Hepatic stellate cell (primary cell): ENCODE measurements at places on chromosomes 7 and 10.

- no peak for DNase-seq
These were observed 66.4 kb upstream of the ANK3 start for GRCh38 chr10:60456053-60456452.

DNA sequence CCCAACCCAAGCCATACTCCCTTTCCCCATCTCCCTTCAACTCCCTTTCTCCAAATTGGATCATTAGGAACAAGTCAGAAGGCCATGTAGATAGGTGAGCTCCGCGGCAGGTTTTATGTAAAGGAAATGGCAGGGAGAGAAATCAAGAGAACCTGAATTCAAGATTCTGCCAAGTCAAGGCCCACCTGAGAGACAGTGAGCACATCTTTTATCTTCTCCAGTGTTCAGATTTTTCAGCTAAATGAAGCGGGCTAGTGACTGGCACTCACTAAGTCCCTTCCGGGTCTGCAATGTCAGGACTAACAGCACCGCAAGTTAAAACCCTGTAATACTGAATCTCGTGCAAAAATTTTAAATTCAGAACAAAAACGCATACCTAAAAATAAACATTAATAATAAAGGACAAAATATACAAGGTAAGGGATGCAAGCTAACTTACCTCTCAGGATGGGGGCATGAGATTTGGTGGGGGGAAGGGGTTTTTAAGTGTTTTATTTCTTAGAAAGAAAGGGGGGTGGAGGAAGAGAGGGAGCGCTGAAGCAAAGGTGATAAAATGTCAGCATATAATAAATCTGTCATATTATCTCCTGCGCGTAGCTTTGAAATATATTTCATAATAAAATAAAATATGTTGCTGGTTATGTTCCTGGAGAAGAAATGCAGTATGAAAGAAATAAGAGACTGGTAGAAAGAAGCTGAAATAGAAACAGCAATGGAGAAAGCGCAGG, 17.6 kb downstream of the TCAF1 start:
- no peak for DNase-seq

GRCh38 chr10:71625445-71626175, 94.0 kb downstream of the C10orf105 start:
- DNase-seq, result no peak

DNA sequence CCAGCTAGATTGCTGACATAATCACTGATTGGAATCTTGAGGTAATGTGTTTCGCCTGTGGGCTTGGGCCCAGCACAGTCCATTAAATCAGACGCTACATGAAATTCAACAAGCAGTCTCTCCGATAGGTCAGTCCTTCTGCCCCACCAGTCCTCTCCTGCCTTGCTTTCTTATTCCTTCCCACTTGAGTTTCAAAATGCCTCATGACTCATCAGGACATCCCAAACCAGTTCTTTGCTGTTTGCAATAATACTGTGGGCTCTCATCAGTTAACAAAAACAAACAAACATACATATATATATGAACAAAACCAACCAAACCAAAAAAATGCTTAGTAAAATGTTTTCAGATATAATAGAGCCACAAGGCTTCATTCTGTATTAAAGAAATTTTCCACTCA, 599.0 kb downstream of the SORCS1 start:
- no peak for DNase-seq

- no peak for DNase-seq
These were observed 6.8 kb upstream of the CDH23 start for GRCh38 chr10:71389768-71390460.

DNA sequence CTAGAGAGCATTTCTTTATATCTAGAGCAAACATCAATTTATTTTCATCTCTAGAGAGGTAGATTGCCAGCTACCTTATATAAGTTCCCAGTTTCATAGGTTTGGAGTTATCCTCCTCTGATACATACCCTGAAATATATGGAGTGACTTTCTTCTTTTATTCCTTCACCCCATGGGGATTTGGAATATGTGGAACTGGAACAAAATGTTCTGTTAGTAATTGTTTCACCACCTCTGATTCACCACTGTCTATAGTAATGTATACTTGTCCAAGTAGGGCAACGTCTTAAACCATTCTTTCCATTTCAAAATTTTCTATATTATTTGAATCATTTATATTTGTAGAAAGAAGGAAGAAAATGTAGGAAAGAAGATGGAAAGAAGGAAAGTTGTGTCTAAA, 511.2 kb upstream of the KCND2 start:
- DNase-seq, result no peak

GRCh38 chr7:34755008-34755407, 97.0 kb downstream of the NPSR1 start:
- no peak for DNase-seq

GRCh38 chr7:75983471-75984129, 10.8 kb downstream of the TMEM120A start:
- no peak for DNase-seq

DNA sequence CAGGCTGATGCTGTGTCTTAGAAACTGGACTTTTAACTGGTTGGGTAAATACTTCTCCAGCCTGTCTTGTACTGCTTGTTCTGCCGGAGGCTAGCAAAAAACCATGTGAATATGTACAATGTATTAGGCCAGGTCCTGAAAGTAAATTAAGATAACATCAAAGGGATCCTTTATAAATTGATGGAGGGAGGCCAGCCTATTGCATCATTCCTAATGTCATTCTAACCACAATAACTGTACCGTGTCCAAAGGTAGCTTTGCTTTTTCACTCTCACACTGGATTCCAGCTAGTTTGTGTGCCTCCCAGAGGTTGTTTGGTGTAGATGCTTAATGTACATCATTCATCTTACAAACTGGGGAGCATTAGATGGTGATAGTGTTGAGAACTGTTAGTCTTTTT, 91.2 kb upstream of the SEM1 start:
- no peak for DNase-seq

DNA sequence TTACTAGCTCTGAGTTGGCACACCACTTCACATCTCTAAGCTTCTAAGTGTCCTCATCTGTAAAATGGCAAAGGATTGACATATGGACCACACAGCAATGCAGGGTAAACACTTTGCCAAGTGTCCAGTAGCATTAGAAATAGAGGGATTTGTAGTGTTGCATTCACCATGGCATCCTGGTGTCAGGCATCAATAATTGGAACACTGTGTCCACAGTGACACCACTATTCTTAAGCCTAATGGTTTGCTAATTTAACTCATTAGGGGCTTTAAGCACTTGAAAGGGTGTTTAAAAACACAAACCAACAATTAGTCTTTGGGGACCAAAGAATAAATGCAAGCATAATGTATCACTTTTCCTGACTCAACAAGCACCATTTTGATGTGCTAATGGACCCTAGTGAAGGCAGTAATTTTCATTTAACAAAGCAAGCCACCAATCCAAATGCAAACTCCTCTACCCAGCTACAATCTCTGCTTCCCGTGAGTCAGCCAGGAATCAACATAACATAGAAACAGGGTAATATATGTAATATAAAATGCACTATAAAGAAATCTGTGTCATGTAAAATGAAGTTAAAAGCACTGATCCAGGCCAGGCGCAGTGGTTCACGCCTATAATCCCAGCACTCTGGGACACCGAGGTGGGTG, 75.9 kb downstream of the FAM204A start:
- DNase-seq, result no peak

GRCh38 chr7:156611014-156612010, 29.3 kb upstream of the RNF32 start:
- no peak for DNase-seq

DNA sequence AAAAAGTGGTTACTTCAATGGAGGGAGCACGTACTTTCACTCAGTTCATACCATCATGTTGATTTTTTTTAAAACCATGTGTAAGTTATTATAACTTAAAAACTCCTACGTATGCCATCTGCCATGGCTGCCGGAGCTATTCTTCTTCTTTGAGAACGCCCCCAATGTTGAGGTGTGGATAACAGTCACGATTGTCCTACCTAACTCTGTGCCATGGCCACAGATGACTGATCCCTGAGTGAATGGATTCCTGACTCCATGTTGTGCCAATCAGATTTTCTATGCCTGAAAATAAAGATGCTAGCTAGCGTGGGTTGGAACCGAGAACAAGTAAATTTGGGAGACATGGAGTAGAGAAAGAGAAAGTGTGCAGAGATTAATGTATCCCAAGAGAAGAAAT, 5.3 kb downstream of the MCMBP start:
- no peak for DNase-seq

DNA sequence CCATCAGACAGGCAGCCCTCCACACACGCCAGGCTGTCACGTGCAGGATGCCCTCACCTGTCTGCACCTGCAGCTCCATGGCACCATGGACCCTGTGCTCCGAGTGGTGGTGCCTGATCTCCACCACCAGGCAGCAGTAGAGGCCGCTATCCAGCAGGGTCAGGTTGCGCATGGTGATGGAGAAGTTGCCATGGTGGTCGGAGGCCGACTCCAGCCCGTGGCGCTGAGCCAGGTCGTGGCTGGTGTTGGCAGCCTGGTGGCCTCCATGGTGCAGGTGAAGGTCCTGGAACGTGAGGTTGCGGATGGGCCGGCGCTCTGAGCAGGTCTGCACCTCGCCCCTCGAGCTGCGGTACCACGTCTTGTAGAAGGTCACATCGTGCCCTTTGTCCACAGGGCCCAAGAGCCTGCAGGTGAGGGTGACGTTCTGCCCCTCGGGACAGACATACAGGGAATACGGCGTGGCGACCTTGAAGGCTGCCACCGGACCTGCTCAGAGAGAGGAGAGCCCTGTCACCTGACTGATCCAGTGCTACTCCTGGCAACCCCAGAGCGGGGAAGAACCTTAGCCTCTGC, 11.7 kb downstream of the VSIR start:
- DNase-seq, result no peak

DNA sequence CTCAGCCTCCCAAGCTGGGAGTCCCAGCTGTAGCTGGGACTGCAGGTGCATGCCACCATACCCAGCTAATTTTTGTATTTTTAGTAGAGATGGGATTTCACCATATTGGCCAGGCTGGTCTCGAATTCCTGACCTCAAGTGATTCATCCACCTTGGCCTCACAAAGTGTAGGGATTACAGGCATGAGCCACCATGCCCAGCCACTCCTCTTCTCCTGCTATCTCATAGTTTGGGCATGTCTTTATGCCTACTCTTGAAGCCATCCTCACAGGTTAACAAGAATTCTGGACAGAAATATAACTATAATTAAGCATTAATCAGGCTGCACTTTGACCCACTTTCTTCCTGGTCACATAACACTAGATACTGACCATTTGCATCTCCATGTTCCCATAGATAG, 28.6 kb upstream of the C10orf67 start:
- no peak for DNase-seq

GRCh38 chr7:29275018-29275318, 80.4 kb downstream of the CHN2 start:
- DNase-seq, result no peak

DNA sequence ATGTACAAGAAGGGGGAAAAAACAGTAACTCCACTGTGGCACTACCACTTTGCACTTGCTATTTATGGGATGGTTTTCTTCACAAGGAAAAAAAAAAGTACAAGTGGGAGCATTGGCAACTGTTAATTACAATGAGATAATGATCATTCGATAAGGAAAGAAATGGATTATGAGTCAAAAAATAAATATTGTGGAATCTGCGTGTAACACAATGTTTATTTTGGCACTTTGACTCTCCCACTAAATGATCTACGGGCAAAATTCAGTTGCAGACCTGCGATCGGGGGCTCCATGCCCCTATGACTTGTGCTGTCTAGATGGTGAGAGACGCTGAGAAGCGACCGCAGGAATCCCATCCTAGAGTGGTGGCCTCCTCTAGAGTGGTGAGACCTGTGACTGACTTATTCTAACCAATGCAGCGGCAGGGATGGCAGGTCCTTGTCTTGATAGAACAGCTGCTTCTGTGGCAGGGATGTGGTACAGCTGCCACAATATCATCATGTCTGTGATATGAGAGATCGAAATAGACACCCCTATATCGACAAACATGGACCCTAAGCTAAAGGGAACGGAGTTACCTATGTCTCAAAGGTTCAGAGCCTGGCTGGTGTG, 345.0 kb upstream of the KLF6 start:
- no peak for DNase-seq

DNA sequence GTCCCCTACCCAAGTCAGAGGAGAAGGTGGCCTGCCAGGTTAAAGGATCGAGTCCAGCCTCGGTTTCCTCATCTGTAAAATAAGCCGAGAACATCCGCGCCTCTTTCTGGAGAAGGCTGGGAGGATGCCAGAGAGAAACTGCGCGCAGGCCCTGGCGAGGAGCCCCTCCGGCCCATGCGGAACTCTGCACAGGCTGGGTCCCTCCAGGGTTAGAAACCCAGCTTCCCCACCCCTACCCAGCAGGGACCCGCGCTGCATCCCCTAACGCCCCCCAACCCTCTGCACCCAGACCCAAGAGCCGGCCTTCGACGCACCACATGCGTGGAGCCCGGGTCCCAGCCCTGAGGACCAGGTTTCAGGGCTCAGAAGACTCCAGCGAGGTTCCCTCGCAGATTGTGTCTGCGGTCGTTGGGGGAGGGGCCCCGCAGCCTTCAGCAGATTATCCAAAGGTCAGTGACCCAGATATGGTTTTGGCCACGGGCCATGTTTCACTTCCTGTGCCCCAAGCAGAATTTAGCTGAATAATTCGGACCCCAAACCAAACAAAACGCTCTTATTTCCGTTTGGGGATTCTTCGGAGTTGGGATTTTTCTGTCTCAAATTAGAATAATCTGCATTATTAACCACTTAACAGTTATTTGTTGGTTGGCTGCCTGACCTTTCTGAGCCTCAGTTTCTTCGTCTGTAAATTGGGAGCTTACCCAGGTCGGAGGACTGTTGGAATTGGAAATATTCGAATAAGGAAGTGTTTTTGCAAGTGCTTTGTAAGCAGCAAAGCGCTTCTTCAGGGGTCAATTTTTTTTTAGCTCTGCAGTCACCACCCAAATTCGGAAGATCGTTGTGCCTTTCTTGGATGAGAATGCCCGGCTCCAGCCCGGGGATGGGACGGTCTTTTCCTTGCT, 167.7 kb downstream of the UBE2H start:
- DNase-seq, result no peak

DNA sequence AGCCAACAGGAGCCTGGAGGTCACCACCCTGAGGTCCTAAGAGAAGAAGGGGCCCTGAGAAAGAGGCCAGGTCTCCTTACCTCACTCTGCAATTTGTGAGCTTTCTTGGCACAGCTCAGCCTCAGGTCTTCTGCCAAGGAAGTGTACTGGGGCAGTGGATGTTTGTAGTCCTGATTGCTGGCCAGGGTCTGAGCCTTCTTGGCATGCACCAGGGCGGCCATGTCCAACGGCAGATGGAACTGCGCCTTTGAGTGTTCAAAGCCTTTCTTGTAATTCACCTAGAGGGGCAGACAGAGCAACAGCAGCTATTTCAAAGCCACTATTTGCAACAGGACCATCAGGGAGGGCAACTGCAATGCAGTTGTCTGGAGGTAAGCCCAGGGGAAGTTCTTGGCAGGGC, 51.7 kb downstream of the NRAP start:
- DNase-seq, result no peak

DNA sequence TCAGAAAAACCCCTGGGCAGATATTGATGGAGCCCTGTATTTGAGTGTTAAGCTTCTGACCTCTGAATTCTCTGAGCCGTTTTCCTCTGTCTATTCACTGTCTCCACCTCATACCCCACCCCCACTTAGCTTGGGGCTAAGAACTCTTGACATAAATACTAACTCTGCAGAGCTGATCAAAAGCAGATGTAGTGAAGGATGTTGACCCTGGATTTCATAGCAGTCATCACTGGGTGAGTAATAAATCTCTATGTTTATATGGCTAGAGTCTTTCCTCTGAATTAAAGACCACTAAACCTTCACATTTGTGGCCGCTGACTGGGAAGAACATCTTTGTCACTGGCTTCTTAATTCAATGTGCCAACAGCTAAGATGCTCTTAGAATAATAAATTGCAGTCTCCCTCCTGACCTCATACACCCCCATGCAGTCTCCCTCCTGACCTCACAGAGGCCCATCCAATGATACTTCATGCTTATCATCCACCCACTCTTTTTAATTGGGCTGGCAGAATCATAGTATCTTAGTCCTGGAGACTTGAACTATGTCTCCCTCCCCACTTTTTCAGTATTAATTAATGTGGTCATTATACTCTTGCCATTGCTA, 78.0 kb upstream of the MACROH2A2 start:
- DNase-seq, result no peak
